ENCODE measurements at places on chromosomes 1 and 21. TPM values are rescaled to one million over a fixed set of nuclear protein-coding genes. Genes with fewer than 3 reads are reported as not detected.

COL8A2 gene
- 1.5 TPM for total RNA-seq

DCDC2B gene
- total RNA-seq: not detected

ZBTB18 gene
- total RNA-seq: 9.9 TPM

CENPF gene
- total RNA-seq: 0.85 TPM

OSBPL9 gene
- total RNA-seq: 76.9 TPM

LRRC38 gene
- not detected for total RNA-seq

Measured in nasal cavity respiratory epithelium epithelial cell of viscerocranial mucosa (primary cell).